SJCRH30 (cell line): ENCODE measurements at places on chromosomes 7 and 10. TPM values are rescaled to one million over a fixed set of nuclear protein-coding genes. Genes with fewer than 3 reads are reported as not detected.

Gene CFAP46
- total RNA-seq: 1.1 and 1.7 TPM in 2 replicates

Gene GPR37
- total RNA-seq: 0.30 and 0.56 TPM in 2 replicates

Gene IDI2
- total RNA-seq: not detected in 2 replicates

DNA sequence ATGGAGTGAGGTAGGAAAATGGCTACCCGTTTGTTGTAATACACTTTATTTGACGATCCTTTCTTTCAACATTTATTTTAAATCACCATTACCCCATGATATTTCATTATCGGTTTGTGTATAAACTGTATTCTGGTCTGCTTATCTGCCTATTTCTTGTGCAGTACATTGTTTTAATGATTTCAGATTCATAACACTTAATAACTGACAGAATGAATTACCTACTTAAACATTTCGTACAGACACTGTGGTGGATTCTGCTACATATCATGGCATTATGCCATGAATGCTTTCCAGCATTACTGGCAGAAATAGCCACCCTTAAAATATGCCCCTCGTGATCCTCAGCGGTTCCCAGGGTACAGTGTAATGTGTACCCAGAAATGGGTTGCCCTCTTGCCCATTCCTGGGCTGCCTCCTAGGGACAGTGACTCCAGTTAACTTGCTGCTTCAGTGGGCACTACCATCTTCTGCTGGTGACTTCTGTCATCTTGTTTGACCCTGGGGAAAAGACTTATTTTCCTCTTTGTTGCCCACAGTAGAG is 74.5 kb downstream of the C1GALT1 start:
- no peak for DNase-seq

Gene MEOX2
- not detected in 2 replicates for total RNA-seq
